ENCODE measurements at places on chromosomes 4 and X. TPM values are rescaled to one million over a fixed set of nuclear protein-coding genes. Genes with fewer than 3 reads are reported as not detected.
A peak's percentile ranks its signal among the peaks of the same experiment; 100 is the strongest.

DNA sequence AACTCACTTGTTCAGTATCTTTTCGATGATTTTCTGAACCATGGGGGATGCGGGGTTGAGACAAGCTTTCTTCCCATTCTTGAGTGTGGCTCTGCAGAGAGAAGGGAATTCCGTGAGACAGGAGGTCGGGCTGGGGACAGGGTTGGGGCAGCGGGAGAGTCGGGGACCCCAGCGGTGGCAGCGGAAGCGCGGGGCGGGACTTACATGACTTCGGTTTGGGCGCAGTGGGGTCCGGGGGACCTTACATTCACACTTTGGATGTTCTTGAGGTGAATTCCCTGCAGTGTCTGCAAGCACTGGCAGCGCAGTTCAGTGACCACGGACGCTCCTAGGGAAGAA lies 434 bp downstream of the CXCL3 start:
- DNase-seq: peak; percentile 7

GRCh38 chr4:102174719-102175189 lies 170.5 kb downstream of the SLC39A8 start:
- no peak for DNase-seq

- no peak for DNase-seq
Measured at GRCh38 chr4:12612876-12613275, 871.3 kb downstream of the RAB28 start.

Gene MBNL3
- total RNA-seq: 5.3 TPM

Gene CT45A1
- not detected for total RNA-seq

DNA sequence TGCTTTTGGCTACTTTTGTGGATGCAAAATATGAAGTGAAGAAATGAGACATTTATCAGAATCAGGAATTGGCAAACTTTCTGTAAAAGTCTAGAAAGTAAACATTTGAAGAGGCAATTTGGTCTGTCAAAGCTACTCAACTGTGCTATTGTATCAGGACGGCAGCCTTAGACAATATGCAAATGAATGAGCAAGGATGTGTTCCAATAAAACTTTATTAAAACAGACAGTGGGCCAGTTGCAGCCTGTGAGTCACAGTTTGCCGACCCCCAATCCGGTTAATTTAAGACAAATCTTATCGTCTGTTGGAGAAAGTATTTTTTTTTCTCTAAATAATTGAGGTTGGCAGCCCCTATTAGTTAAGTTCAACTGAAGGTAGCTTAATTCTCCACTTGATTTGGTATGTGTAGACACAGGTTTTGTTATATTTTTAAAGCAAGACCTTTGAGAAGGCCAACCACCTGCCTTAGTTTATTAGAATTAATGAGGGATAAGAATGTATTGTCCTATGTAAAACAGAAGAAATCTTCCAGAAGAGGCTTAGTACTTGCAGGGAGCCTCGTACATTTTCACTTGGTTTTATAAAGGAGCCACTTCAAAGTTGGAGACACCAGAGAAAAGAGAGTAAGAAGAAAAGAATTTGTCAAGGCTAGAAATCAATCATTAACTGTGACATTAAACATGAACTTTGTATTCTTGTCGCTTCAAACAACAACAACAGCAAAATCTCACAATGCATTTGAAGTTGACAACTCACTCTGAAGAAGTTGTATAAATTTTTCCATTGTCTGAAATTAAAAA lies 81.6 kb upstream of the FAT1 start:
- no peak for DNase-seq
